ENCODE measurements at places on chromosomes 2 and 18.
A peak's percentile ranks its signal among the peaks of the same experiment; 100 is the strongest.

- DNase-seq: no peak
Observed at GRCh38 chr18:6221602-6222014, 193.1 kb downstream of the L3MBTL4 start.

DNA sequence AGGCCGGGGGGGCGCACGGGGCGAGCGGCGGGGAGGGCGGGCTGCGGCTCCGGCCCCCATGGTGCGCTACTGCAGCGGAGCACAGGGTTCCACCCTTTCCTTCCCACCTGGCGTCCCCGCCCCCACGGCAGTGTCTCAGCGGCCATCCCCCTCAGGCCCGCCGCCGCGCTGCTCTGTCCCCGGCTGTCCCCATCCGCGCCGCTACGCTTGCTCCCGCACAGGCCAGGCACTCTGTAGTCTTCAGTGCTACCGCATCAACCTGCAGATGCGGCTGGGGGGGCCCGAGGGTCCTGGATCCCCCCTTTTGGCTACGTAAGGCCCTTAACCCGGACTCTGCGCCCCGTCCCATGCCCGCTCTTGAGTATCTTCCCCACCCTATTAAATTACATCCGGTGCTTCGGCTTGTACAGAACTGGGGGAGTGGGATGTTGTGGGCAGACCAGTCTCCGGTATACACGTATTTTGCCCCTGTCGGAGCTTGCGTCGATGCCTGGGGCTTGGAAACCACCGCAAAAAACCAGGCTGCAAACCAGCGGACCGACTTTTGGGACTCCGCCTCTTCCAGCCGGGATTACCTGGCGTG lies 598 bp upstream of the WBP1 start:
- DNase-seq: no peak

DNA sequence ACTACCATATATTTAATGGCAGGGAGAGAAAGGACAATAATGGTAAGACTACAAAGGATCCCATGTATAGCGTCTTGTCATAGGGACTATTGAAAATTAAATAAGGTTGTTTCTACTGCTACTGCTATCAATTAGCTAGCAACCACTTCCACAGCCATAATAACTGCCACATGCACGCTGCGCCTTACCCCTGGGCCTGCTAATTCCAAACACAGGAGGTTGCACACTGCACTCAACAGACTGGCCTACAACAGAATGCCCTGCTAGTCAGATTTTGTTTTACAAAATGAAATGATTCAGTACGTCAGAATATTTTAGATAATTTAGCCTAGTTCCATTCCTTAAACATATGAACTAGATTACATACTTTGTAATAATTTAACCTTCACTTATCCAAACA lies 121.0 kb upstream of the SMAD7 start:
- DNase-seq: no peak

DNA sequence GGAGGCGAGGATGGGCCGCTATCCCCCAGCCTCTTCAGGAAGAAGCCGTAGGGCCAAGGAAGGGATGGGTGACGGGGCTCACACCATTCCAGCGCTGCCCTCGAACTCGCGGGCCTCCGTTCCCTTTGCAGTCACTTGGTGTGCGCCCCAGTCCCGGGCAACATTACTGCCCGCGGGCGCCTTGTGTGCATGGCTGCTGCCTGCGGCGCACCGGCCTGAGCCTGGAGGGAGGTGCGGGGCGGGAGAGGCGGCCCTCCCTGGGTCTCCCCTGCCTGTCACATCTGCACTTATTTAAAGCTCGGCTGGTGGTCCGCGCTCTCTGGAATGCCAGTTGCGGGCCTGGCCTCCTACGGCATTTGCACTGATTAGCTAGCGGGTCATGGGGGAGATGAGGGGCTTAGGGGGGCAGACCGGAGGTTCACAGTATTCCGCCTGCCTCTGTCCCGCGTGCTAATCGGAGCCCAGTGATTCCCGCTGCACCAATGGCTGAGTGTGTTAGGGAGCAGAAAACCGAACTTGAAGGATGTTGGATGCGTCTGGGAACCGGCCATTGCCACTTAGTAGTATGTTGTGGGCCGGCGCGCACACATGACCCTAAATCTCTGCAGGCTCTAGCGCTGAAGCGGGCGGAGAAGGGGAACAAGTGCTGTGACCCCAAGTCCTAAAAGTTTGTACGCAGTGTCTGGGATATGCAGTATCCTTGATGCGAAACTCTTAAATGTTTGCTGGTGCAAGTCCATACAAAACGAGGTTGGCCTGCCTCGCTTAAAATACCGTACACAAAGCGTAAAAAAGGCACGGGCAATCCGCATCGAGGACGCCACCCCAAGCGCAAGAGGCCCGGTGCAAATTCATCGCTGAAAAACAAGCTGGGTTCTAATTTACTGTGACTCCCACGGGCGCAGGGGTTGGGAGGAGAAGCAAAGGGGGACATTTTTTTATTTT lies 161.2 kb upstream of the SIX2 start:
- DNase-seq: no peak

GRCh38 chr2:149036507-149037293 lies 1.8 kb upstream of the LYPD6B start:
- no peak for DNase-seq

DNA sequence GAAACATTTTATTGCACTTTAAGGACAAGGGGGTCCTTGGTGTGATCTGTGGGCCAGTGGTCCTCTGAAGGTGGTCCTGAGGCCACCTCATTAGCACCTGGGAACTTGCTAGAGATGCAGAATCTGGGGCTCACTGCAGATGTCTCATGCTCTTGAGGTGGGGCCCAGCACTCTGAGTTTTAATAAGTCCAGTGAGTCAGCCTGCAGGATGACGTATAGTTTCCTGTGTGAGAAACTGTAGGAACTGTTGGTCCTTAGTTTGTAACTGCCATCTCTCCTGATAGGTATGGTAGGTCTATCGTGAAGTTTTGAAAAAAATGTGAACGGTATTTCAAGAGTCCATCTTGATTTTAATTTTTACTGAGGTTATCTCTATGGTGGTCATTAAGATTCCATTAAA lies 2.8 kb downstream of the TRPM8 start:
- no peak for DNase-seq

GRCh38 chr18:9987931-9988330 lies 74.1 kb downstream of the VAPA start:
- DNase-seq: no peak

GRCh38 chr2:240421381-240421780 lies 14.1 kb upstream of the GPC1 start:
- DNase-seq: no peak

DNA sequence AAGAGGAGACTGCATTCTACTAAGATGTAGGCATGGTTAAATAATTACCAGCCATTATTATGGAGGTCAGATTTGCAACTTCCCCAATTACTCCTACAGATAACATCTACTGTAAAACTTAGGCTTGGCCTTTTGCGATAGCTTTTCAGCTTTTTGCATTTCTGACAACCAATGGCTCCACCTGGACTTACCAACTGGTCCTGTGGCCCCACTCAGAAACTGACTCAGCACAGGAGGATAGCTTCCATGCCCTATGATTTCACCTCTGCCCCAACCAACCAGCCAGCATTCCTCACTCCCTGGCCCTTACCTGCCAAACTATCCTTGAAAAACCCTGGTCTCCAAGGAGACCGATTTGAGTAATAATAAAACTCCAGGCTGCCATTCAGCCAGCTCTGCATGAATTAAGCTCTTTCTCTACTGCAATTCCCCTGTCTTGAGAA lies 28.2 kb downstream of the TUBB6 start:
- DNase-seq: no peak

- peak; percentile 86 for DNase-seq
Observed at GRCh38 chr18:62939433-62939832, 224.1 kb downstream of the PHLPP1 start.

DNA sequence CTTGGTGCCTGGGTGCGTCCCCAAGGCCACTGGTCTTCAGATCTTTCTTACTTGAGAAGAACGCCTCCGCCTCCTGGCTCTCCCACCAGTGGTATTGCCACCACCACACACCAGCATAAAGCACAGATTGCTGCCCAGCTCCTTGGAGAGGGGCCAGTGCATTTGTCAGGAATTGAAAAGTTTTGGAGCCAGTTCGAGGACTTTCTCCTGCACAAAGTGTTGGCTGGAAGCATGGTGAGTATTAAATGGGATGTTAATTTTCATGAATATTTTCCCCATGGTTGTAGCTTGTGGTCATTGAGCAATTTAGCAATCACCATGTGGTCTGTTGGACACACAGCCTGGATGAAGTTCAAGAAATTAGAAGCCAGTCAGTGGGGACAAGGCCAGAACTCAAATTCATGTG lies 684.6 kb upstream of the FANCL start:
- DNase-seq: no peak

GRCh38 chr18:8424481-8424880 lies 184.8 kb upstream of the RAB12 start:
- no peak for DNase-seq

DNA sequence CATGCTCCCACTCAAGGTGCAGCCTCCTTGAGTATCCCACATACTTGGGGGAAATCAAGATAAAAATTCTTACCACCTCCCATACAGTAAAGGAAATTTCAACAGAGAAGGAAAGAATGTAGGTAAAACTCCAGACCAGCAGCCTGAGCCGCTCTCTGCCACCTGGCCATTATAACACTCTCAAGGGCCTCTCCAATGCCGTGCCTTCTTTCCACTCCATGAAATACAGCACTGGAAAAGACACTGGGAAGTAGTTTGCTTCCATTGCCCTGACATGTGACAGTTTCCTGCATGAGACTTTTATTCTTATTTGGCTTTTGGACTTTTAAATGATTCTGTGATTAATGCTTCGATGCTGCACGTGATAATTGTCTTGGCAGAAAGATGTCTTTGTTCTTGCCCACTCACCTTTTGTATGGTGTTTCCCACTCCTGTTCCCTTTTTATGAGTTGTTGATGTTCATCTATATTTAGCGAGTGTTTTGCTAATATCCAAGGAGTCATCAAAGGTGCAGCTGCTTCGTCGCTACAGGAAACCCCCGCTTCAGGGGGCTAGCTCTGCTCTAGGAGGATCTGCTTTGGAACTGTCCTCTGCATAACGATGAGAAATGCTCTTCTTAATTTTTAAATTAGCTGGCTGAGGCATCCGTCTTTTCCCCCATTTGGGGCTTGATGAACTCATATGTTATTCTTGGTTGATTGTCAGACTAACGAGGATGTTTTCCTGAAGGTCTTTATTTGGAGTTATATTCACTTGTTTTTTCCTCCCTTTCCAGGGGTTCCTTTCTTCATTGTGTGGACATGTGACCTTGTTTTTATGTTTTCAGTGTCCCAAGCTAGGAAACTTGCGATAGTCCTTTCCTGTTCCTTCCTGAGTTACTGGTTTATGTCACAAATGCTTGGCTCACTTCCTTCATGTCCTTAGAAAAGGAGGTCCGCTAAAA lies 179.4 kb downstream of the TXNL1 start:
- no peak for DNase-seq

DNA sequence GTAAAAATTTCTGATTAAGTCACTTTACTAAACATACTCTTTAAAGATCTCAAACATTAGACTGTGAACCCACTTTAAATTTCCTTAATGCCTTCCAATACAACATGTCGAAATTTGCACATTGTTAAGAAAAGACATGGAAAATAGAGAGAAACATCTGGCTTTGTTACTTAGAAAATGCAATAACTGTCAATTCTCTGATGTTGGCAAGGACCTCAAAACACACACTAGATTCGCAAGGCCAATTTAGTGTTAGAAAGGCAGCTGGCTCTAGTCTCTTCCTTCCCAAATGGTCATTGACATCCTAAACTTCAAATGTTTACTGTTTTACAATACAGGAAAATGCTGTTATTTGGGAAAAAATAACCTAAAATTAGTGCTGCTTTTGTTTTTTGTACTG lies 110.6 kb downstream of the UPP2 start:
- DNase-seq: no peak

- DNase-seq: no peak
Observed at GRCh38 chr18:8807488-8807805, 102.1 kb downstream of the MTCL1 start.

GRCh38 chr2:203578759-203579643 lies 43.9 kb upstream of the RAPH1 start:
- peak; percentile 43 for DNase-seq

DNA sequence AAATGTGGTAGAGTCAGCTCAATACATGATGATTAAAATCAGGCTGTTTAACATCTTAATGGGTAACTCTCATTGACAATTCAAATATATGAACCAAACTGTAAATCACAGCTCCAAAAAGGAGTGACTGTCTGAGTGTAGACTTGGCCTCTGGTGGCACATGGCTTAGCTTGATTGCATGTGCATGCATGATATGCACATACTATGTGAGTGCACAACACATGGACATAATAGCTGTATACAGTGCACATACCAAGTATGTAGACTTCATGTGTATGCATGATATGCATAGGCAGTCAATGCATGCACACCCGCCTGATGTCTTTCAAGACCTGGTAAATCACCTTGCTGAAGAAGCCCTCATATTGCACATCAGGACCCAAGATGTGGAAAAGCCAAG lies 252.0 kb upstream of the SOX11 start:
- DNase-seq: no peak

DNA sequence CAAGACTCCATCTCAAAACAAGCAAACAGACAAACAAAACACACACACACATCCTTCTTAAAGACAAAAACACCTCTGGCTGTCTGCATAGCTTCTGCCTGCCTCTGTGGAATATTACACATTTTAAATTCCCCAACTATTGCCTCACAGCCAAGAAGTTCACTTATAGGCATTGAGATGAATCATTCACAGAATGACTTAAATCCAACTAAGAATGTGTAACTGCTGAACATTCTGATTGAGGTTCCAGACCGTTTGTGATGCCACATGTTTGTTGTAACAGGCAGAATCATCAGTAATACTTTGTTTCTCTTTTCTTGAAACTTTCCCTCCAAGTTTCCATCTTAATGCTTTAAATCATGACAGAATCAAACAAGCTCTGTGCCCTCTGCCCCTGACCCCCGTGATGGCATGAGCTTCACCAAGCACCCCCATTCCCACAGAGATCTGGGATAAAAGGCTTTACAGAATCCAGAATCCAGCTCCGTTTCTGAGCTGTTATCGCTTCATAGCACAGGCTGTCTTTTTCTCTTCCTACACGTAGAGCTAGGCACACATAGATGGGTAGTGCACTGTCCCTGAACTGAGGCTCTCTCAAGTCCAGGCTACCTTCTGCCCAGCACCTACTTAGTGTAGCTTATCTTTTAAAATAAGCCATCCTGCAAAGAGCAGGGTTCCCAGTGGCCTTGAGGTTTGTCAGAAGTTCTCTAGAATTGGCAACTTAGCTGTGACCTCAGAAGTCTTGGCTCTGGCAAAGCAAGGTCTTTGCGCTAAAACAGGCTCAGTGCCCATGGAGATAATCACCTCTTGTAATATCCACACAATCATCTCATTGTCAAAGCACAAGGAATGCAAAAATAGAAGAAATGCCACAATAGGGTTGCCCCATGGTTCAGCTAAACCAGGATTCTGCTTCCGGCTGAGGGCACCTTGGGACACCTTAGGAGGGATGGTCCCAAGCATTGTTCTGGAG lies 32.9 kb downstream of the EPAS1 start:
- DNase-seq: peak; percentile 97

DNA sequence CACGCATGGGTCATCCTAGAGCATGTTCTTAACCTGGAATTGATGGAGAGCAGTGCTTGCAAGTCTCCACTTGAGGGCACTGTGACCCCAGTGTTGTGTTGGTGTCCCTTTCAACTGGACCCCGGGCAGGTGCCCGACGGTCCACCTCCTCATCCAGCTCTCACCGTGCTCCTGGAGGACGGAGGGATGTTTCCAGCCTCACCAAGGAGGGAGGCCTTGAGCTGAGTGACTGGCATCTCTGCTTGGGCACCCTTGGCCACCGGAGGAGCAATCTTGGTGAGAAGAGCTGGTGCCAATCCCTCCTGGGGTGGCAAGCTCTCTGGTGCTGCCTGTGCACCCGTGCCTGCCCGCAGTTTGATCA lies 45.4 kb upstream of the ASB18 start:
- DNase-seq: no peak
